ENCODE measurements at places on chromosomes 6 and 20.

GRCh38 chr20:62525014-62525413 is 49.2 kb upstream of the GATA5 start:
- DNase-seq: no peak

- DNase-seq: no peak
Measured at GRCh38 chr20:10466325-10466724, 31.2 kb downstream of the SLX4IP start.

- no peak for DNase-seq
Measured at GRCh38 chr20:1897541-1897940, 2.3 kb downstream of the SIRPA start.

DNA sequence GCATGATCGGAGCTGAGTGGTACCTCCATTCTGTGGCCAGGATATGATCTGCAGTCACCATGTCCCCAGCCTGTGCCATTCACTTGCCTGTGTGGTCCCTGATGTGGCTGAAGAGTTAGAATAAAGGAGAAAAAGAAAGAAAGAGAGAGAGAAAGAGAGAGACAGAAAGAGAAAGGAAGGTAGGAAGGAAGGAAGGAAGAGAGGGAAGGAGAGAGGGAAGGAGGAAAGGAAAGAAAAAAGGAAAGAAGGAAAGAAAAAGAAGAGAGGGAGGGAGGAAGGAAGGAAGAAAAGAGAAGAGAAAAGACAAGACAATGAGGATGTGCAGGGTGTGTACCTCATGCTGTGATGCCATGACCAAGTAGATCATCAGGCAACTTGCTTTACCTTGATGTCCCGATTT is 22.1 kb downstream of the ARMC2 start:
- no peak for DNase-seq
